MM.1S (cell line): ENCODE measurements at places on chromosomes 16 and 17.

- no peak for DNase-seq
Measured at GRCh38 chr17:57264776-57265175, 8.5 kb downstream of the MSI2 start.

- DNase-seq: no peak
Measured at GRCh38 chr16:82741073-82741615, 114.4 kb downstream of the CDH13 start.

DNA sequence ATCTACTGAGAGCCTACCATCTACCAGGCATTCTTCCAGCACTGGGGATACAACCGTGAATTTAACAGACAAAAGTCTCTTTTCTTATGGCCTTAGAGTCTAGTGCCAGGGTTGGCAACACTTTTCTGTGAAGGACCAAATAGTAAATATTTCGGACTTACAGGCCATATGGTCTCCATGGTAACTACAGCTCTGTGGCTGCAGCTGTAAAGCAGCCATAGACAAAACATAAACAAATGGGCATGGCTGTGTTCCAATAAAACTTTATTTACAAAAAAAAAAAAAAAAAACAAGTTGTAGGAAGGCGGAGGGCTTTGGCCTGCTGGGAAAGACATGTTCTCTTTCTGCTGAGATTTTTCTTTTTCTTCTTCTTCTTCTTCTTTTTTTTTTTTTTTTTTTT lies 98.7 kb downstream of the ABCC12 start:
- DNase-seq: no peak

- DNase-seq: no peak
Measured at GRCh38 chr17:62119373-62119772, 54.3 kb upstream of the MED13 start.

- DNase-seq: peak; percentile 96
Measured at GRCh38 chr17:41308251-41308917, 725 bp downstream of the KRTAP16-1 start.
